ENCODE measurements at places on chromosomes 7 and 10. TPM values are rescaled to one million over a fixed set of nuclear protein-coding genes. Genes with fewer than 3 reads are reported as not detected.

DNA sequence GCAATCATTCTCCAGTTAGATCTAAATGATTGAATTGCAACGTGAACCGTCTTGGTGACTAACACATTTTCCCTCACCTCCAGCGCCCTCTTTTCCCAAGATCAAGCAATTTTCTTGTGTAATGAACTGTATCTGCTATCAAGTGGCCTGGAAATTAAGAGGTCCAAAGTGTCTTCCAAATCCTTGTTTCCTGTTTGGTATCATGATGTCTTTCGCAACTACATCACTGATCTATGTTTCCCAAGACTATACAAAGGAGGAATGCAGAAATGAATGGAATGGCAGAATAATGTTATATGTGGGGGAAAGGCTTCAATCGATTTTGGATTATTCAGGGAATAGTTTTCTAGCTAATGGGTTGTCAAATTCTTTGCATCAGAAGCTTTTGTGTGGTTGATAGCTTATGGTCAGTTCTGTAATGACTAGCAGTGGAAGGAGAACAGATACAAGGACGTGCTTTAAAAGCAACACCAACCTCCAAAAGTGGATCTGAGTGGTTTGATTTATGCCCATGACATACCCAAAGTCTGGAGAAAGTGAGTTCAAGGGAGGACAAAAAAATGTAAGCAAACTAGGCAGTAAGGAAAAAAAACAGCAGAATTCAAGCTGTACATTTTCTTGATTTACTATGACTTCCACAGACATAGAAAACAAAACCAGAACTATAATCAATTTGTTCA is 14.6 kb upstream of the ZEB1 start:
- no peaks in the 10 kb centered on the region for H3K4me1 ChIP-seq
- no peak for DNase-seq
- H3K27me3 ChIP-seq = no peaks in the 10 kb centered on the region
- no peak overlapping the region for H3K27ac ChIP-seq
- H3K4me3 ChIP-seq = no peak overlapping the region
- no peaks in the 10 kb centered on the region for H3K36me3 ChIP-seq

- DNase-seq = no peak
- H3K27ac ChIP-seq = peak overlapping the region; percentile 99
- H3K4me3 ChIP-seq = peak overlapping the region; percentile 80
- peaks cover 53% of the 10 kb centered on the region for H3K4me1 ChIP-seq
Measured at GRCh38 chr10:29734640-29734961, 99.8 kb upstream of the SVIL start.

NPC1L1 gene
- 0.49 TPM for total RNA-seq

DNA sequence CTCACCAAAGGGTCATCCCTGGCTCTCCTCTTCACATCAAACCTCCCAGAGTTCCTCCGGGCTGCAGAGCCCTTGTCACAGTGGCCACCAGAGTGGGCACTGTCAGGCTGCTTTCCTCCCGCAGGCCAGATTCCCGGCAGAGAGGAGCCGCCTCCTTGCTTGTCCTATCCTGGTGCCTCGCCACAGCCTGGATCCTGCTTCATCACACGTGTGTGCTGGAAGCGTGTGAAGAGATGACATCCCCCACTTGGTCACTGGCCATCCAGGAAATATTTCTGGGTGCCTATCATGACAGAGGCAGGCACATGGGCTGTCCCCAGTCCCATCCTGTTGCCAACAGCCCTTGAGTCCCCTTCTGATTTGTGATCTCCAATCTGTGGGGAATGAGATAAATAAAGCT is 15.0 kb downstream of the INSIG1 start:
- H3K27me3 ChIP-seq = no peaks in the 10 kb centered on the region
- H3K4me3 ChIP-seq = no peak overlapping the region
- no peaks in the 10 kb centered on the region for H3K4me1 ChIP-seq
- DNase-seq = peak; percentile 82
- H3K36me3 ChIP-seq = no peaks in the 10 kb centered on the region

- no peaks in the 10 kb centered on the region for H3K36me3 ChIP-seq
- no peaks in the 10 kb centered on the region for H3K4me1 ChIP-seq
- no peak overlapping the region for H3K27ac ChIP-seq
Measured at GRCh38 chr10:128721963-128722445, 595.8 kb upstream of the MKI67 start.

XRCC2 gene
- total RNA-seq = 1.7 TPM

DNA sequence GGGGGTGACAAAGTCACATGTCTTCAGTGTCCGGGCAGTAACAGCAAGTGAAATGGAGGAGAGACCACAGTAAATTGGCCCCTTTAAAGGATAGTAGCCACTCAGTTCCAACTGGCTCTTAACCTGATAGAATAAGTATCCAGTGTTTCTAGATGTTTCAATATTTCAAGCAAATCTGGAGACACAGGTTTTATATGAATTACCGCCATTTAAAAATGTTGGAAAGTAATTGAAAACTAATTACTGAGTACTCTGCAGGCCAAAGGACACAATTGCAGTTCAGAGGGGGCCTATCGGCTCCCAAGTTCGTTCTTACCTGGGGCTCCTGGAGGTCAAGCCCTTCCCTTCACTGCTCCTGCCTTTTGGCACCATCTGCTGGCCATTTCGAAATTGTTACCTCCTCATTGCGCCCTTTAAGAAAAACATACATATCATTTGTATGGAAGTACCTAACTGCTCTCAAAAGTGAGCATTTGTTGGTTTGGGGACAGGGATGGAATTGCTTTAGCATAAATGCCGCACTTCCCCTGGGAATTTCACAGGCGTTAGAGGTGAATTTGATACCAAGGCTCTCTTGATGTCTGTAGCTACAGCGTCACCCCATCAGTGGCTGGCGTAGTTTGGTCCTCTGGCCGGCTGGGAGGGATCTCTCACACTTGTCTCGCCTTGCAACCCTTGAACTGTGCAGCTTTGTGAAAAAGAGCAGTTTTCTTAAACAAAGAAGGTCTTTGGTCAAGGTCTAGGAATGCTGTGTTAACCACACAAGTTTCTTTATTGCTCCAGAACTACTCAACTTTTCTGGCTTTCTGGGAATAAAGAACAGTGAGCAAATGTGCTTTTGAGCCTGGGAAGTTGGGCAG is 220.0 kb downstream of the ARHGAP21 start:
- no peak overlapping the region for H3K4me3 ChIP-seq
- H3K36me3 ChIP-seq = no peaks in the 10 kb centered on the region
- no peaks in the 10 kb centered on the region for H3K27me3 ChIP-seq
- no peak overlapping the region for H3K27ac ChIP-seq
- H3K4me1 ChIP-seq = no peaks in the 10 kb centered on the region

- H3K27ac ChIP-seq = no peak overlapping the region
- no peak overlapping the region for H3K4me3 ChIP-seq
- no peak for DNase-seq
- H3K36me3 ChIP-seq = no peaks in the 10 kb centered on the region
- no peaks in the 10 kb centered on the region for H3K4me1 ChIP-seq
Measured at GRCh38 chr7:141544831-141545230, 6.4 kb upstream of the AGK start.

DNA sequence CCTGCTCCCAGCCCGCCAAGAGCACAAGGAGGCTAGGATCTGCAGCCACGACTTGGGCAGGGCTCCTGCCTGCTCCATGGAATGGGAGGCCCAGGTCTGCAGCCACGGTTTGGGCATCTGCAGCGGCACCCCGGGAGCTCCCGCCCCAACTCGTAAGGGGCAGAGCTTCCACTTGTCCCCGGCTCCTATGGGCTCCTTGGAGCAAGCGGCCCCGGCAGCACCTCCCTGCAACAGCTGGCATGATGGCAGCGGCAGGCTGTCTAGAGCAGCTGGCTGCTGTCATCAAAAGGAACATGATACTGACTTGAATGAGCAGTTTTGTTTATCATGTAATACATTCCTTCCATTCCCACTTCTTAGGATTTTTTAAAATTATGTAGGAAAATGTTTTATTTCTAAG is 684.0 kb upstream of the FOXK1 start:
- no peak overlapping the region for H3K27ac ChIP-seq
- H3K36me3 ChIP-seq = no peaks in the 10 kb centered on the region
- no peaks in the 10 kb centered on the region for H3K4me1 ChIP-seq

DNA sequence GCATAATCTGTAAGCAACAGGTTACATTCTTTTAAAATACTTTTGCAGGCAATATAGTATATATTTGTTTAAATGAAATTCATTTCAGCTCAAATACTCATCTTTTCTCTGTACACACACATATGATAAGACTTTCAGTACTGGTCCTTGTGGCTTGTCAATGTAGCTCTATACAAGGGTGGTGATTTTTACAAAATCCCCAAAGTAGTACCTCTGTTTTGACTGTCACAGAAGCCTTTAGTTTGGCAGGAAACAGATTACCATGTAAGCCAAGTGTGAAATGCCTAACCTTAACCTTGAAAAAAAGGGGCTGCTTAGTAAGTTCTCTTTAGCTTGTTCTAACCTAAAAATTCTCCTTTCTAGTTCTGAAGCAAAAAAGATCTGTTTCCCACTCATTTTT is 87.9 kb downstream of the KCND2 start:
- no peaks in the 10 kb centered on the region for H3K4me1 ChIP-seq
- no peaks in the 10 kb centered on the region for H3K27me3 ChIP-seq
- no peak overlapping the region for H3K27ac ChIP-seq
- no peaks in the 10 kb centered on the region for H3K36me3 ChIP-seq
- DNase-seq = no peak

ADRA2A gene
- 14.2 TPM for total RNA-seq

DNA sequence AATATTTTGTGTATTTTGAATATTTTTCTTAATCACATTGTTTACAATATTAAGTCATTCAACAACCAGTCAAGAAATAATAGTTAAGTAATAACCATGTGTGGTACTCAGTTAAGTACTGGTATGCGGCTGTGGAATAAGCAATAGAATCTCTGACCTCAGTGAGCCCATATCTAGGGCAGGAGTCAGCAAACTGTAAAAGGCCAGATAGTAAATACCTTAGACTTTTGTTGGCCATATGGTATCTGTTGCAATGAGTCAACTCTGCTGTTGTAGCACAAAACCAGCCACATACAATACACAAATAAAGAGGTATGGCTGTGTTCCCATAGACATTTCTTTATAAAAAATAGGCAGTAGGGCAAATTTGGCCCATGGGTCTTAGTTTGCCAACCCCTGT is 311.6 kb upstream of the SEMA3A start:
- H3K27me3 ChIP-seq = no peaks in the 10 kb centered on the region
- H3K4me3 ChIP-seq = no peak overlapping the region
- no peaks in the 10 kb centered on the region for H3K4me1 ChIP-seq
- DNase-seq = no peak
- no peak overlapping the region for H3K27ac ChIP-seq
- no peaks in the 10 kb centered on the region for H3K36me3 ChIP-seq

- no peak for DNase-seq
- H3K4me3 ChIP-seq = no peak overlapping the region
- no peak overlapping the region for H3K27ac ChIP-seq
Measured at GRCh38 chr7:132998763-132999162, 83.1 kb downstream of the CHCHD3 start.

- H3K36me3 ChIP-seq = peaks cover 5% of the 10 kb centered on the region
- H3K27ac ChIP-seq = no peak overlapping the region
- H3K27me3 ChIP-seq = no peaks in the 10 kb centered on the region
- no peak overlapping the region for H3K4me3 ChIP-seq
- peaks cover 7% of the 10 kb centered on the region for H3K4me1 ChIP-seq
Measured at GRCh38 chr7:24854866-24855265, 97.6 kb upstream of the GSDME start.
